ENCODE measurements at places on chromosomes 11 and 22.

- no peak for DNase-seq
These were observed 51.8 kb downstream of the COMMD9 start for GRCh38 chr11:36237391-36237790.

DNA sequence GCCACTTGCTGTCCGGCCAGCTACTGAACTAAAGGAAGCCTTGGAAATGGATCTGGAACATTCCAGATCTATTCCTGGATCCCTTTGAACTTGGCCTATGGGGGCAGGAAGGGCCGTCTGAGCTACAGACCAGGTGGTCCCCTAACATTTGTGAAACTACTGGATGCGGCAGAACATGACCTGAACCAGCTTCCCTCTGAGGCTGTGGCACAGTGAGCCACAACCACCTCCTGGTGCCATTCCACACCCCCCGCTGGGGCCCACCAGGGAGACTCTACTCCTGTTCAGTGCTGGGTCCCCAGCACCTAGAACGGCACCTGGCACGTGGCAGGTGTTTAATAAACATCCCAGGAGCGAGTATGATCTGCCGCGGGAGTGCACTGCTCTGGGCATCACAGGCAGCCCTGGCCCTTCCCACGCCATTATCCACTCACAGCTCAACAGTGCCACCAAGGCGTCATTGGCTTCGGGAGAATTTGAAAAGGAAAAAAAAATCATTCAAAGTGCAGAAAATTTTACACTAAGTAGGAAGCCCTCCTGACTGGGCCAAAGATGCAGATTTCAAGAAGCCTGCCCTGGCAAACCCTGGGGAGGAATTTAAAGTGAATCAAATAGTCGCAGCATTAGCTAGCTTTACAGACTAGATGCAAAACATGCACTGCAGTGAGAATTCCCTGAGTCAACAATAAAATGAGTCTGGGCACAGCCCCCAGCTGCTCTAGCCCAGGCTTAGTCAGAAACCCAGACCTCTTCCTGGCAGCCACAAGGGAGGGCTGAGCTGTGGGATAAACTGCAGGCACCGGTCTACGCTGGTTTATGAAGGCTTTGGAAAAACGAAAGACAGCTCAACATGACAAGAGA lies 14.3 kb upstream of the EFCAB6 start:
- DNase-seq = no peak

- peak; percentile 32 for DNase-seq
These were observed 48.5 kb upstream of the PRDM11 start for GRCh38 chr11:45097721-45098493.

- DNase-seq = no peak
These were observed 36.0 kb downstream of the LRFN4 start for GRCh38 chr11:66892911-66893310.

GRCh38 chr11:74992852-74993251 lies 4.1 kb downstream of the NEU3 start:
- no peak for DNase-seq

DNA sequence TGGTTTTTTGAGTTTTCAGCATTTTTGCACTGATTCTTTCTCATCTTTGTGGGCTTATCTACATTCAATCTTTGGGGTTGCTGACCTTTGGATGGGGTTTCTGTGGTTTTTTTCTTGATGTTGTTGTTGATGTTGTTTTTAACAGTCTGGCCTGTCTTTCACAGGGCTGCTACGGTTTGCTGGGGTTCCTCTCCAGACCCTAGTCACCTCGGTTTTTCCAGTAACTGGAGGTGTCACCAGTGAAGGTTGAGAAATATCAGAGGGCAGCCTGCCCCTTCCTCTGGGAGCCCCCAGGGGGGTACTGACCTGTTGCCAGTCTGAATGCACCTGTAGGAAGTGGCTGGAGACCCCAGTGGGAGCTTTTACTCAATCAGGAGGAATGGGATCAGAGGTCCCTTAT lies 365.4 kb downstream of the JRKL start:
- DNase-seq = no peak

DNA sequence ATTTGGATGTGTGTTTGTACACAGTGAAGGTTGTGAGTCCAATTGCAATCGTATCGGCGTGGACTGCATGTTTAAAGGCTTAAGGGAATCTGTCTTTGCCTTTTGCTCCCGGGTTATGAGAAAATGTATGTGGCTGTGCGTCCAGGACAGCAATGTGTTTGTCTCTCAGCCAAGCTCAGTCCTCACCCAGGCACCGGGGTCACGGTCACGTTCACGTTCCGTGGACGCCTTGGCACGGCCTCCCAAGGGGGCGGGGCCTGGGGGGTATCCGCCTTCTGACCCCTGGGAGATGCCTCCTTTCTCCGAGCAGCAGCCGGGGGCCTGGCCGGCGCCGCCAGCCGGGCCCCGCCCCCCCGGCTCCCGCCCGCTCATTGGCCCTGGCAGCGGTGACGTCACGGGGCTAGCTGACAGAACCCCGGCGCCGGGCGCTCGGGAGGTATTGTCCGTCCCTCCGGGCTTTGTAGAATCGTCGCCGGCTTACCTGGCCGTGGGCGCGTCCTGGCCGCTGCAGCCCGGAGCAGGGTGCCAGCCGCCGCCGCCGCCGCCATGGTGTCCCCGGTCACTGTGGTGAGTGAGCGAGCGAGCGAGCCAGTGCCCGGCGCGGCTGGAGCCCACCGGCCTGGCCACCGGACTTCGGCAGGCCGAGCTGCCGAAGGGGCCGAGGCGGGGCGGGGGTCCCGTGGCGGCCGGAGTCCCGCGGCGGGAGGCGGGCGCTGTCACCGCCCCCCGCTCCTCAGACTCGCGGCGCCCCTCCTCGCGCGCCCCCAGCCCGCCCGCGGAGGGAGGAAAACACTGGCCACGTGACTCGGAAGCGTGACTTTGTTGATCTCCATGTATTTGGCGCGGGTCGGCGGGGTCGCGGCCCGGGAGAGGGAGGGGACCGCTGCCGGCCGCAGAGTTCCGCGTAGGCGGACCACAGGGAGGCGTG lies at the start of gene TMEM86A:
Gene TMEM86A, plus strand, starts transcription at position 439 of the 928 bp plus-strand sequence. Its CDS starts 108 bp downstream, at position 547.
- peak; percentile 87 for DNase-seq

DNA sequence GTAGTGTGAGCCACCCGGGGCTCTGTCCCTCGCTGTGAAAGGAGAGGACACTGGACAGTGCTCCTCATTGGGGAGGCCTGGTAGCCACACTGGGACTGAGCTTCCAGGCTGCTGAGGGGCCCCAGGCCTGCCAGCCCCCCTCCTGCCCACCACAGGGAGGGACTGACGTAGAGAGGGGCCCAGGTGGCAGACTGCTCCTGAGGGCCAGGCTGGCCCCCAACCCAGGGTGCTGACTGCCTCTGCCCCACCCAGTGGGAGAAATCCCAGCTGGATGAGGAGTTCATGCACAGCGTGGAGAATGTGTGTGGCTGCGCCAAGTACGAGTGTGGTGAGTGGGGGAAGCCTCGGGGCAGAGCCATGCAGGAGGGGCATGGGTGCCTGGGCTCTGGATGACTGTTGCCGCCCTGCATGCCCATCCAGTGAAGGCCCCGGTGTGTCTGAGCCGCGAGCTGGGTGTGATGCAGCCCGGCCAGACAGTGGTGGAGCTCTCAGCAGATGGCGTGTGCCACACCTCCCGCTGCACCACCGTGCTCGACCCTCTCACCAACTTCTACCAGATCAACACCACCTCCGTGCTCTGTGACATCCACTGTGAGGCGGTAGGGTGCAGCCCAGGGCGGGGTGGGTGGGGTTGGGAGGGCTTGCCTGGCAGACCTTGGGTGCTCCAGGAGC lies 78.7 kb upstream of the MYOD1 start:
- DNase-seq = no peak

GRCh38 chr22:41920271-41920976 lies 5.5 kb upstream of the SHISA8 start:
- no peak for DNase-seq

GRCh38 chr22:17882162-17882561 lies 107.9 kb upstream of the BID start:
- no peak for DNase-seq

- DNase-seq = no peak
These were observed 1.2 kb downstream of the NDUFC2 start for GRCh38 chr11:78078218-78079167.

- DNase-seq = no peak
These were observed 1.1 kb downstream of the ATL3 start for GRCh38 chr11:63670096-63670432.

- DNase-seq = no peak
These were observed 6.4 kb downstream of the RBX1 start for GRCh38 chr22:40957601-40958000.

GRCh38 chr11:48123934-48124755 lies 92.5 kb upstream of the OR4B1 start:
- DNase-seq = no peak

GRCh38 chr11:79170321-79170720 lies 270.5 kb downstream of the TENM4 start:
- DNase-seq = no peak

GRCh38 chr11:78572394-78572793 lies 2.3 kb downstream of the NARS2 start:
- DNase-seq = no peak

DNA sequence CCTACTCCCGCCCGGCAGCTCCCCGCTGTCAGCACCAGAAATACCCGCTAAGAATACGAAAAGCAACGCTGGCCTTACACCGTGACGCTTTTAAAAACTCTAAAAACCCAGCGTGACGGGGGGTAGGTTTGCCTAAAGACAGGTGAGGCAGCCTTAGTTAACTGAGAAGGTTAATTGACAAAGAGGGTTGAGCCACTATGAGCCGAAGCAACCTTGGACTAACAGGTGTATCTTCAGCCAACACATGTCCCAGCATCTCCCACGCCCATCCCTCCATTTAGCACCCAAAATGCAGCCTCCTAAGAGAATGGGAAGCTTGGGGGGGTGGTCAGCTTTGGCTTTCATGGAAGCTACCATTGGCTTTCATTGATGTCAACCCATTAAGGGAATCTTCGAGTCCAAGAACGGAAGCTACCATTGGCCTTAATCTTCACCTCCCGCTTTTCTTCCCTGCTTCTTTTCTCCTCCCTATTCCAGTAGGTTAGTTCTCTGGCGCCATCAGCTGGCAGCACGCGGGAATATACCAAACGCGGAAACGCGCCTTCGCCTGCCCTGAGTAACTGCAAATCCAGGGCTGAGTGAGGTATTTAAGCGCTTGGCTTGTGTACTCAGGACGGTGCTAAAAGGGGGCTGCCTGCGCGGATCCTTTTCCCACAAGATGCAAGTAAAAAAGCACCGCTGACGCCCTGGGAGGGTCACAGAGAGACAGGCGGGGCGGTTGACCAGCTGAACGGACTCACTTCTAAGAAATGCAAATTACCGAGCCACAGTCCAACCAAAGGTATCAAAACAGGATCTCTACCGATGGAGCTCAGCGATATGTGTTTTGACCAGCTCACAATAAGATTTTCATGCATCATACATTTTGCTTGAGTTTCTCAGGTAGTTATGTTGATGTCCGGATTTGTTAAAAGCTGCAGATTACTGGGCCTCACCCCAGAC lies 38.5 kb upstream of the GLYATL1 start:
- no peak for DNase-seq

- no peak for DNase-seq
These were observed 1.1 kb downstream of the CAVIN3 start for GRCh38 chr11:6319001-6319703.

DNA sequence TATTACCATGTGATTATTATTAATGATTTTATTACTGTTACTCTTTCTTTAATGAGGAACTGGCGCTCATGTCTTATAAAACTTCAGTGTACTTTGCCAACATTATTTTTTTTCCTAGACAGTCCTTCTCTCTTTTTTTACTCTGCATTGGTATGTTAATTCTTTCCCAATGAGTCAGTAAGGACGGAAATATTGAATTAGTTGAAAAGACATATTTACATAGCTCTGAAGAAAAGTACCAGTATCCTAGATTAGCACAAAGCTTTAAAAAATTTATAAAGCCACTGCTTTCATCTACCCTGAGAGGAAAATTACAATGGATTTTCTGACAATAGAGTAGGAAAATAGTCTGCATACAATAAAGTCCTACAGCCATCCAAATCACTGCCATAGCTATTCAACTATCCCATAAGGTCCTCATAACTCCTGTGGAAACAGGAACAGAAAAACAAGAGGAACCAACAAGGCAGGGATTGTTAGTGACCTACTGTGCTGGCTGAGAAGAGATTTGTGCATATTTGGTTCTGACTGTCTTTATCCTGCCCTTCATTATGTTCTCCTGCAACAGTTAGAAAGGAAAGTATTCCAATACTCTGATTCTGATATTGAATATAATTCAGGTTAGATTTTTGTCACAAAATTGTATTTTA lies 314.4 kb downstream of the AASDHPPT start:
- DNase-seq = no peak

- peak; percentile 50 for DNase-seq
These were observed 10.3 kb downstream of the TOP3B start for GRCh38 chr22:21972293-21972779.

GRCh38 chr11:67371189-67371910 lies 2.0 kb downstream of the CLCF1 start:
- peak; percentile 31 for DNase-seq

DNA sequence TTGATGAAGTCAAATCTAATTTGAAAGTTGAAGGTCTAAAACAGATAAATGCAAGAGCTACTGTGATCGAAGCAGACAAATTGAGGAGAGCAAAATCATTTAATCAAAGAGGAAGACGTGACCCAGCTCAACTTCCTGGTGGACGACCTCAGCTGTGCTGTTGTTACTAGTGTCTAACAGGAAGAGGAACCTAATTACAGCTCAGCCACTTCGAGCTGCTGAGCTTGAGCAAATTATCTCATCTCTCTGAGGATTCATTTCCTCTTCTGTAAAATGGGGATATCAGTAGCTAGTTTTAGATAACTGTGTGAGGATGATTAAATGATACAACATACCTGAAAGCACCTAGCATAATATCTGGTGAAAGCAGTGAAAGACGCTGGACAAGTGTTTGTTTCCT lies 48.6 kb upstream of the OLFML1 start:
- DNase-seq = no peak

DNA sequence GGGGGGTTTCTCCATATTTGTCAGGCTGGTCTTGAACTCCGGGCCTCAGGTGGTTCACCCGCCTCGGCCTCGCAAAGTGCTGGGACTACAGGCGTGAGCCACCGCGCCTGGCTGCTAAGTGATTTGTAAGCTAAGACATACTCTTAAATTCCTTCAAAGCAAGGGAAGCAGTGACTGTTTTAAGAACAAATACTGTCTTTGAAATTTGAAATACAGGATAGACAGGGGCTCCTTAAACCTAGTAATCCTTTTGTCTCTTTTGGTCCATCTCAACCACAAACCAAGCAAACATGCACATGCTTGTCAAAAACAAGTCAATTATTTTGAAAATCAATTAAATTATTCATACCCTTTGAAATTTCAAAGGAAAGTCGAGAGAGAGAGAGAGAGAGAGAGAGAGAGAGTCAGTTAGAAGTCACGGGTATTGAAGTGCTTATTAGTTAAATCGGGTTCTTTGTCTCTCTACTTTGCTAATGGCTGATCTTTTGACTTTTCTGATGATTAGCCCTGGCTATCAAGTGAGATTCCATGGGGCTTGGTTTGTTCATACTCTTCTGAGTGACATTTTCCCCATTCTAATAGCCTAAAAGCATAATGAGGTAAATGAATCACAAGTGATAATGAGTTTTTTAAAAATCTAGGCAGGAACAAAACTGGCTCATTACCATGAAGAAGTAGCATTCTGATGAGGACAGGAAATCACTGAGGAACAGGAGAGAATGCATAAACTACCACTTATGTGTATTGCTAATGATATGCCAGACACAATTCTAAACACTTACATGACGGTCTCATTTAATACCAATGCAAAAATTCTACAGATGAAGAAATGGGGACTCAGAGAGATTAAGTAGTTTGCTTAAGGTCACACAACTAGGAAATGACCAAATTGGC lies 48.0 kb downstream of the MCHR1 start:
- DNase-seq = no peak

Measured in activated gamma-delta T cell treated with Interleukin-2 at 50 U/mL for 16 hours (primary cell).